ENCODE measurements at places on chromosomes 6 and 20.

DNA sequence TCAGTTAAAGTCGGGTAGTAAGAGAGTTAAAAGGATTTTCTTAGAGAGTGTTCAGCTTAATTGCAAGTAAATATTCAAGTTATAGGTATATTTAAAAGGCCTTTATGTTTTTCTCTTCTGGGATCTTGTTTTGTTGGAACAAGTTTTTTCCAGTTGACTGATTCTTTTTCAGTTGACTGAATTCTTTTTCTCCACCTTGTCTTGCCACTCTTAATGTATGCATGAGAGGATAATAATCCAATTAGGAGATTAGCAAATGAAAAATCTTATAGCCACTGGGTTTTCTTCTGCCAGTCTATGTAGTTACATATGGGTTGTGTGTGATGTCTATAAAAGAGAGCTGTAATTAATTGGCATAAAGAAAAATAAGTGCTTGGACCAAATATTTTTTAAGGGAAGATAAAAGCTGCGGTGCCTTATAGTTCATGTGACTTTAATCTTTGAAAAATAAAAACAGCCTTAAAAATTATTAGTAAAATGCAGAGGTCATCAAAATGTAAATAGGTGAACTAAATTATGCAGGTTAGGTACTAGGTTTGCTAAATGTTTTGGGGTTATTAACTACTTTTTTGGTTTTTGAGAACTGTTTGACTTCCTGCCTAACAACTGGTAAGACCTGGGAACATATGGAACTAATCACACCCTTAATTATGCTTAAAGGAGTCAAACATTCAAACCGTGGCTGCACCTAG is 367.2 kb downstream of the HTR1B start:
- DNase-seq, result no peak

DNA sequence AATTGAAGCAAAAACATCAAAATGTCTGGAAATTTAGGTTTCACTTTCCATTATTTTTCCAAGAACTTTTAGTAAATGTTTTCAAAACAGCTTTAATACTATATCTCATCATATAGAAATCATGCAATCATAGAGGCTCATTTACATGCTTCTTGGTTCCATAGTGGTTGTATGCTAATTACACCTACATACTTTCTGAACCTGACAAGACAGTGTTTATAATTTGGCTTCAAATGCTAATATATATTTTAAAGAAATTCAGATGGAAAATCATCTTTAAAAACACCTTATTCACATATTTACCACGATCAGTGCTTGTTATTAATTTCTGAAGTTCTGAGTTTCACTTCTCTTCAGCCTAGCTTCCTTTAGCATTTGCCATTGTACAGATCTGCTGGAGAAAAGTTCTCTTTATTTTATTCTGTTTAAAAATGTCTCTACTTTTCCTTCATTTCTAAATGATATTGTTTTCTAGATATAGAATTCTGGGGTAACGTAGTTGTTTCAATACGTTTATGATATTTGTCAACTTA is 89.9 kb downstream of the PLCB1 start:
- DNase-seq, result no peak

DNA sequence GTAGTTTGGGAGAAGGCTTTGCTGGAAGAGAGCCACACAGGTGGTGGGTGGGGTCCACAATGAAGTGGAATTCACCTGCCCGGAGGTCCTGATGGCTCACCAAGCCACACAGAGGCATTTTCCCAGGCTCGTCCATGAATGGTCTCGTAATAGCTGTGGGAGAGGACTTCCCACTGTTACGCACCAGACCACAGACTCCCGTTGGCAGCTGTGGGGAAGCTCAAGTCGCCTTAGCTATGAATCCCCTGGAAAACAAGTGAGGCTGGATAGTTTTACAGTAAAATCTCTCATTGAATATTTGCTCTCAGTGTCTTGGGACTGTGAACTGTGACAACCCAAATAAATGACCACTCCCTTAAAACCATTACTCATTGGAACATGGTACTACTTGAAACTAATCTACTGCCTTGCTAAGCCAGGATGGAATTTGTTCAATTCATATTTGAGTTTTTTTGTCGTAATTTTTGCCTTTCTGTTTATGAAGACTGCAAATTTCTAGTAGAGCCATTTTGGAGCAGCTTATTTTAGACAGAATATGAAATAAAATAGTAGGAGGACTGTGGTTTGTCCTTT is 79.4 kb downstream of the JAG1 start:
- DNase-seq, result no peak

DNA sequence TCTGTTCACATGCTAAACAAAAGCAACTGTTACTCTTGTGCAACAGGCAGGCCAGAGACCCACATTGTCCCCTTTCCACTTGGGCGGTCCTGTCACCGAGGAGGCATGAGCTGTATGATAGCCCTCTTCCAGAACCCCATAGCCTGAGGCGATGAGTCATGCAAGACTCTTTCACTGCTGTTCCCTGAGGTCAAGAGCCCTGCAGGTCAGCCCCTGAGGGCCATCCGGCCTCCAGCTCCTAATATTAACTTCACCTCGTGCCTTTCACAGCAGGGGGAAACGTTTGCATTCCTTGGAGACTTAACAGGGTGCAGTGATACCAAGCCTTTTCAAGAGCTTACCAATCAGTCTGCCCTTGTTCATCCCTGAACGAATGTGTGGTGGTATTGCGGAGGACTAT is 253.3 kb upstream of the ECI2 start:
- DNase-seq, result no peak

- DNase-seq, result no peak
Observed at GRCh38 chr20:39433466-39433865, 471.3 kb downstream of the DHX35 start.

DNA sequence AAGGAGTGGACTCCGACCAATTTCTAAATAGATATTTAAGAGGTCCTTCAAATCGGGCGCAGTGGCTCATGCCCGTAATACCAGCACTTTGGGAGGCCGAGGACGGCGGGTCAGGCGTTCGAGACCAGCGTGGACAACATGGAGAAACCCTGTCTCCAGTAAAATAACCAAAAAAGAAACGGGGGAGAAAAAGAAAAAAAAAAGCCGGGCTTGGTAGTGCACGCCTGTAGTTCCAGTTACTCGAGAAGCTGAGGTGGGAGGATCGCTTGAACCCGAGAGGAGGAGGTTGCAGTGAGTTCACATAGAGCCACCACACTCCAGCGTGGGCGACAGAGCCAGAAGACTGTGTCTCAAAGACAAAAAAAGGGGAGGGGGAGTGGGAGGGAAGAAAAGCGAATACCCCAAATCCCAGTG is 53.3 kb upstream of the HFE start:
- no peak for DNase-seq

- DNase-seq, result no peak
Observed at GRCh38 chr6:11814106-11814505, 35.5 kb upstream of the ADTRP start.

DNA sequence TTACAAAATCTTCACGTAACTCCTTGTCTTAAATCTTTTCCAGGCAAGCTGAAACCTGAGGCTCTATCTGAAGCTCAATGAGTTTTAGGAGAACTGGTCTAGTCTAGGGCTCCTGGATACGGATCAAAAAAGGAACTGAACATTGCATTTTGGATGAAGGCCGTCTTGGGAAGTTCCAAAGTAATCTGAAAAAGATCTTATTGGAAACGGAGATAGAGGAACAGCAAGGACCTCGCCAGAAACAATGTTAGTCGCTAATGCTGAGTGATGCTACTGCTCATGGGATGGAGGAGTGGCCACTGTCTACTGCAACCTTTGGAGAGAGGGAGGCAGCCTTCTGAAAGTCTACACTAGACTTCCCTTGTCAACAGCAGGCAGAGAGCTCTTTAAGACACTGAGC is 91.4 kb upstream of the ATXN1 start:
- DNase-seq, result no peak

- DNase-seq, result no peak
Observed at GRCh38 chr6:112311950-112312547, 35.1 kb upstream of the RFPL4B start.

DNA sequence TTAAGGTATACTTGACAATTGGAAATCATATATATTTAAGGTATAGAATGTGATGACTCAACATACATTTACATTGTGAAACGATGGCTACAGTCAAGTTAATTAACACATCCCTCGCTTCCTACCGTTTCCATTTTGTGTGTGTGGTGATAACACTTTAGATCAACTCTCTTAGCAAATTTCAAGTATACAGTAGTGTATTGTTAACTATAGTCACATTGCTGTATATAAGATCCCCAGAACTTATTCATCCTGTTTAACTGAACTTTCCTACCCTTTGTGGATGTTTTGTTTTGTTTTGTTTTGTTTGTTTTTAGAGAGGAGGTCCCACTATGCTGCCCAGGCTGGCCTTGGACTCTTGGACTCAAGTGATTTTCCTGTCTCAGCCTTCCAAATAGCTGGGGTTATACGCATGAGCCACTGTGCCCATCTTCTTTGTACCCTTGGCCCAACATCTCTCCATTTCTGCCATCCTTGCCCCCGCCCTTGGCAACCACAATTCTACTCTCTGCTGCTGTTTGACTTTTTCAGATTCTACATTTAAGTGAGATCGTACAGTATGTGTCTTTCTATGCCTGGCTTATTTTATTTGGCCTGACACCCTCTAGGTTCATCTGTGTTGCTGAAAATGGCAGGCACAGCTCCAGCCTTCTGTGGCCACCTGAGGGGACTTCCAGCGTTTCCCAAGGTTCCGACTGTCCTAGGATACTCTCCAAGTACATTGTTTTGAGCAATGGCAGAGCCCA is 90.5 kb upstream of the SNX9 start:
- no peak for DNase-seq

DNA sequence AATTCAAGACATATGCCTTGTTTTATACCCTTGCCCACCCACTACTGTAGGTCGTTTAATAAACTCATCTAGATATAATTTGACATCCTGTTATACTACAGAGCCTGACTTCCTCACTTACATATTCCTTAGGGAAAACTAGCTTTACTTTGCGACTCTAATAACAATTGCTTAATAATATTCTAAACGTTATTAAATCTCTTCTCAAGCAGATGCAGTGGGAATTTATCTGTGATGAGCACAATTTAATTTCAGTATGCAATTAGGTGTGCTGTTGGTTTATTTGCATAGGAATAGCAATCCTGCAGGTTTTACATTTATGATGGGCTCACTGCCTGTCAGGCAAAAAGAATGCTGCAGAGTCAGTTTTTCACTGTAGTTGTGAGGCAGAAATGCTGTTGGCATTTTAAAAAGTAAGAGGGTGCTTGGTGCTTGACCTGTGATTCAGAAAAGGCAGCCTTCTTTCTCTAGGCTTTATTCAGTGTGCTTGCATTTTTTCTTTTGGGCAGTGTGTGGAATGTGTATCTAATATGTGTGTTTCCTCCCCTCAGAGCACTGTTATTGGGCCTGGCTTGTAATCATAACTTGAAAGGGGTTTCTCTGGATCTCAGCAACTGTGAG is 152.3 kb upstream of the SCGN start:
- no peak for DNase-seq

DNA sequence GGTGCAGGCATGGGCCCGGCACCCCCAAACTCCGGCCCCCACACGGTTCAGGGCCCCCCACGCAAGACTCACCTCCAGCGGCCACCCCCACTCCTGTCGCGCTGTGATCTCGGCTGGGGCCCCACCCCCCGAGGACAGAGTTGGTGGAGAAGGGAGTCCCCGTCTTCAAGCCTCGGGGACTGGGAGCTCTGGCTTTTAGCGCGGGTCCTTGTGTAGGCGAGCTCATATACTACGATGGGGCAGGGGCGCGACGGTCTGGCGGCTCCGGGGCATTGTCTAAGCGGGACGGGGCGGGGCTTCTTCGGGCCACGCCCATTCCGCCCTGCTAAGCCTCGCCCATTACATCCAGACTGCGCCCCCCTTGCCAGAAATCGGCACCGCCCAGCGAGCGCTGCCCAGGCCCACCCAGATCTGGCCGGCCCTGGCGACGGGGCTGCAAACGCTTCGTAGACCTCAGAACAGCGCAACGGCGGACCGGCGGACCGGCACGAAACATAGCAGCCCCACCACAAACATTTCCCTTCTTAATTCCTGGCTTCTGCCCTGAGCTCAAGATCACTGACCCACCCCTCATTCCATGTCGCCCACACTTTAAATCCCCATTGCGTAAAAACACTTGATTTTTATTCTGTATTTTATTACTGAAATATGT is 1.0 kb upstream of the DDAH2 start:
- DNase-seq, result peak; percentile 36

- no peak for DNase-seq
Observed at GRCh38 chr20:33814238-33814712, 3.1 kb downstream of the CHMP4B start.

- DNase-seq, result no peak
Observed at GRCh38 chr20:49969946-49970345, 12.8 kb upstream of the SNAI1 start.

GRCh38 chr6:28274888-28275287 is 6.5 kb upstream of the PGBD1 start:
- DNase-seq, result no peak

DNA sequence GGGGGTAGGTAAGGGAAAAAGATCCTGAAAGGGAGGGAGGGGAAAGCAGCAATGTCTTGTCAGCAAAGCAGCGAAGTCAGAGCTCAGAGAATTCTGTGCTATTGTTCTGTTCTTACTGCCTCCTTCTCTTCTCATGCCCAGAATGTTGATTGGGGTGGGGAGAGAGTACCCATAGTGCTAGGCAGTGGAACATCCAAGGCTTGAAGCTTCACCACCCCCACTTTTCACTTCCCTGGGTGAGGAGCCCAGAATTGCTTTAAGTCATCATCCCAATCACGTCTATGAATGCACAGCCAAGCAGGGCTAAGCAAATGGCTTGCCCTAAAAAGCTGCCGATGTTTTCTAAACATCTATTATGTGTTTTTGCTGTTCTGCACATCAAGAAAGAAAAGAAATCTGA is 16.5 kb downstream of the REPS1 start:
- no peak for DNase-seq

- DNase-seq, result peak; percentile 17
Observed at GRCh38 chr20:25750765-25751696, 54.4 kb upstream of the ZNF337 start.

GRCh38 chr6:133623065-133623464 is 265.8 kb upstream of the TCF21 start:
- no peak for DNase-seq

DNA sequence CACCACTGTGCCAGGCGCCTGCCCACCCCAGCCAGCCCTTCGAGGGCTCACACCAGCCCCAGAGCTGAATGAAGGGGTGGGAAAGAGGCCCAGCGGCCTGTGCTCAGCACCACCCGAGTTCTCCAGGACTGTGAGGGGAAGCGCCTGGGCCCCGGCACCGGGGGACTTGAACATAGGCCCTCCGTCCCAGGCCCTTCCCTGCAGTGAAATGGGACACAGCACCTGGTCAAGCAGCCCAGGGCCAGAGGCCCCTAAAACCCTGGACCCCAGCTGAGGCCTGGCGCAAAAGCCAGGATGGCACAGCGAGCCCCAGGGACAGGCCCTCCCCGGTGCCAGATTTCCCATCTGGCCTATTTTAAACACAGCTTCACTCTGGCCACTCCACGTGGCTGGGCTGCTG is 4.0 kb downstream of the KCNQ2 start:
- DNase-seq, result no peak

GRCh38 chr6:2658788-2659187 is 91.9 kb downstream of the MYLK4 start:
- DNase-seq, result no peak

GRCh38 chr6:101445527-101445926 is 52.0 kb downstream of the GRIK2 start:
- DNase-seq, result no peak

Data from stimulated activated CD8-positive, alpha-beta memory T cell treated with anti-CD3 and anti-CD28 coated beads, Interleukin-4, amount 100 ng/mL, for 4 hours (primary cell).